Activated CD4-positive, alpha-beta T cell treated with anti-CD3 and anti-CD28 coated beads for 48 hours (primary cell): ENCODE measurements at places on chromosomes 6 and 20.

- no peak for DNase-seq
Measured at GRCh38 chr20:9129756-9130155, 60.9 kb downstream of the PLCB4 start.

DNA sequence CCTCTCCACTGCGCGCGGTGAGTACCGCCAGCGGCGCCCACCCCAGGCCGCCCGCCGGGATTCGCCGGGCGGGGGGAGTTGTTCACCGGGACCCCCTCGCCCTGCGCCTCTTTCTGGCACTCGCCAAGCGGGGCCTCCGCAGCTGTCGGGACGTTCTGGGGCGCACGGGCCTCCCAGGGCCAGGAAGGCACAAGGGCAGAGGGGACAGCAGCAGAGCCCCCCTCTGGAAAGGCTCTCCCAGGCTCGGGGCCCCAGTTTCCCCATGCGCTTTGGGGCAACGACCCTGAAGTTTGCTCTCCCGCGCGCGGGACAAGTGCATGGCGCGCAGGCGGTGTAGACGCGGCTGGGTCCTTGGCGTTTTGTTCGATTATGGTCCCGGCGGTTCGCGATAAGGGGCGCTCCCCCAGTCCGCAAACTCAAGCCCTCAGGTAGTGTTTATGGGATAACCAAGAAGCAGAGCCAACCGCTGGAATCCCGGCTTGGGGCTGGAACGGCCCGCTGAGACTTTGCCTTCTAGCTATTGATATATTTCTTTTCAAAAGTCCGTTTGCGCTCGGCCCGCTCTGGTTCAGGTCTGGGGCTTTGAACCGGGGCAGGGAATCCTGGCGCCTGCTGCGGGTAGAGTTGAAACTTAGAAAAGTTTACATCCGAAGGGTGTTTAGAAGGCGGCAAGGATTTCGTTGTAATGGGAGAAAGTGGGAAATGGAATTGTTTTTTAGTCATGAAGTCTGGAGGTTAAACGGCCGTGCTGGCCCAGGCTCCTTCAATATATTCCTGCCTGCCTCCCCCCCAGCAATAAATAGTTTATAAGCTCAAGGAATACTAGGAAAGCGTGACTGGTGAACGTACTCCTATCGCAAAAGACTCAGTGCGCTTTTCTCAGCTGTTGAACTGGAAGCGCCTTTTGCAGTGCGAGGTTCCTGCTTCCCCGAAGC, 595 bp downstream of the EYA2 start:
- DNase-seq = no peak

DNA sequence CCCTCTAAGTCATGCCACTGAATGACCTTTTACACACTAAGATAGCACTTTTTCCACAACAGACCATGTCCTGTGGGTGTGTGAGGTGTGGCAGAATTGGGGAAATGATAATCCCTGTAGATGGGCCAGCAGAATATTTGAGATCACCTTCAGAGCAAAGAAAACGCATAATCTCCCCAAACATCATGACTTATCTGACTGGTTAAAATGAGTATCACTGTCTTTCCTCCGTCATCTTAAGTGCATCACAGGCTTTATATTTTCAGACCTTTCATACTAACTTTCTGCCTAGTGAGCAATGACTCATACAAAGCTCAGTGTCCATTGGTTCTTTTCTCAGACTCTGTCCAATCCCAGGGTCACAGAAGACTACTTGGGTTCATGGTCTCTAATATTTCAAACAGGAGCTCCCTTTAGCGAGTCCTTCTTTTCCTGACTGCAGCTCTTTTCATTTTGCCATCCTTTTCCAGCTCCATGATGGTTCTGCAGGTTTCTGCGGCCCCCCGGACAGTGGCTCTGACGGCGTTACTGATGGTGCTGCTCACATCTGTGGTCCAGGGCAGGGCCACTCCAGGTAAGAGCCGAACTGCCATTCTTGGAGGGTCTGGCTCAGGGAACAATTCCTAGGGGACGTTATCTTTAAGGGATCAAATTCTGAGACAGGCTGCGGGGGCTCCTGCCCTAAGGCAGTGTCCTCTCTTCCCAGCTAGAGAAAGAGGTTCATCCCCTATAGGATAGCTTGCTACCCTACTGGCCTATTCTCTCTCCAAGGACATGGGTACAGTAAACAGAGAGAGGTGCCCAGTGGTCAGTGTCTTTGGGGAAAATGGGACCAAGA, at the start of gene HLA-DPB1:
TSS of gene HLA-DPB1 (plus strand) at position 423 of the 838 bp plus-strand sequence. CDS start at position 475, 52 bp downstream.
- DNase-seq = no peak

DNA sequence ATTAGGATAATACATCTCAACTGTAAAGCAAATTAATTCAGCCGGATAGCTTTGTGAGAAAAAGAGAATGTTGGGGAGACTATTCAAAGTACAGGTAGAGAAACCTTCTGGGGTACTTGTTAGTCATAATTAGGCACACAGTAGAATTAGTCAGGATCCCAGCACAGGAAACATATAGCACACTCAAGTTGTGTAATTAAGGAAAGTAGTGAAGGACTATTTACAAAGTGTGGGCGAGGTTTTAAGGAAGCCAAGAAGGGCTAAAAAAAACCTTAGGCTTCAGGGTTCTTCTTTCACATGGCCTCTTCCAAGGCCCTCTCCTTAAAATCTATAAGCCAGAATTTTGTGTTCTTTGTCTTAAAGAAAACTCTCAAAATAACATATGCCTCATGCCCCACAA, 126.7 kb downstream of the RTN4IP1 start:
- DNase-seq = no peak

DNA sequence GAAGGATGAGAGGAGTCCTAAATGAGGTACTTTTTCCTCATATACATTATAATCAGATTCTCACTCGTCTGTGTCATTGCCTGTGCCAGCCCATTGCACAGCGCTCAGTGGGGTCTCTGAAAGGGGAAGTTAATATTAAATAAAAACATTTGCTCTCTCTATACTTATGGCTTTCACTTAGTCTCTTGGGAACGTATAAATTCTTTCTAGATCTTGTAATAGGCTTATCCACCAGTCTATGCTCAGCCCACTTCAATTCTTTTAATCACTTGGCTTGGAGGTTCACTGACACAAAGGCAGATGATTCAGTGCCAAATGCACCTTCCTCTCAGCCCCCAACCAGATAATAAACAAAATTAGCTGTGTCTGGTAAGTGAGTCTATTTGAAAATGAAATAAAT, 164.3 kb upstream of the OGFRL1 start:
- no peak for DNase-seq

DNA sequence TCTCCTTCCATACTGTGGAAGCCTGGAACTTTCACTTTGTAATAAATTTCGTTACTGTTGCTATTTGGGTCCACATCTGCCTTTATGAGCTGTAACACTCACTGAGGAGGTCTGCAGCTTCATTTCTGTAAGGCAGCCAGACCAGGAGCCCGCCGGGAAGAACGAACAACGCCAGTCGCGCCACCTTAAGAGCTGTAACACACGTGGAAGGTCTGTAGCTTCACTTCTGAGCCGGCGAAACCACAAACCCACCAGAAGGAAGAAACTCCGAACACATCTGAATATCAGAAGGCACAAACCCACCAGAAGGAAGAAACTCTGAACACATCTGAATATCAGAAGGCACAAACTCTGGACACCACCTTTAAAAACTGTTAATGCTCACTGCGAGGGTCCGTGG, 589.9 kb upstream of the SLC35B3 start:
- no peak for DNase-seq

- no peak for DNase-seq
Measured at GRCh38 chr6:75155631-75156030, 50.2 kb downstream of the COL12A1 start.

DNA sequence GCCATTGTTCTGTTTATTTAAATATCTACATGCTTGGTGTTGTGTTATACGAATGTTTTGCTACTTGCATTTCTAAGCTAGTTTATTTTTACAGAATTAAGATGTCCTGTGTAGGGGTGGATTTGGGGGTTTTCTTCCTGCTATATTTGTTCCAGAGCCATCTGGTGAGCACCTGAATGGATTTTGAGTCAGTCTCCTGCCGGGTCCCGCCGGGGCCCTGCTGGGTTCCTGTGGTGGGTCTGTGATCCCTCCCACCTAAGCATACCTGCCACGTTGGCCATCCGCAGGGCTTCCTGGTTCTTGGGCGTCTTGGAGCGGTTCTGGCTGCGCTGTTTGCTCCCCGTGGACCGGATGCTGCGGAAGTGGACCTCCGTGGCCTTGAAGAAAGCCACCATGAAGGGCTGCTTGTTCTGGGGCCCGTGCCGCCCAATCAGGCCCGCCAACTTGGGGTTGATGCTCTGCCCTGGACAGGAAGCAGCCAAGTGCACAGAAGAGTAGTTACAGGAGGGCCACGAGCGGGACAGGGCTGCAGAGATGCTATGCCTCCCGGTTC, 82.9 kb downstream of the BMP7 start:
- DNase-seq = no peak

GRCh38 chr20:61487346-61487996, 235.4 kb downstream of the CDH4 start:
- DNase-seq = no peak

GRCh38 chr20:32159766-32160221, 47.7 kb downstream of the PLAGL2 start:
- DNase-seq = no peak

- no peak for DNase-seq
Measured at GRCh38 chr20:33067806-33068205, 11.6 kb upstream of the BPIFB4 start.

- peak; percentile 70 for DNase-seq
Measured at GRCh38 chr6:16319813-16320532, 81.6 kb downstream of the GMPR start.

DNA sequence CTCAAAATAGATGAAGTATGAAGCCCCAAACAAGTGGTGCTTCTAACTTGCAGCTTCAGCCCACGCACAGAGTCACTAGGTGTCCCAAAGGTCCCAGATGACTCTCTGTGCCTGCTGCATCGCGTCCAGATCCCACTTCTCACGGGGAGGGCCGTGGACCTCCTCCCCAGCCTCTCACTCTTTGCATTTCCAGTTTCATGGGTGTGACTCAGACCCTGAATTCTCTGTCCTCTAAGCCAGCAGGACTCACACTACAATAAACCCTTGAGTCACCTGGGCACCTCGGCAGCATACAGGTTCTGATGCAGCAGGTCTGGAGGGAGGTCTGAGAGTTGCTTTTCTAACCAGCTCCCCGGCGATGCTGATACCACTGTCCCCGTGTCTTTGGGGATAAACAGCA, 114.0 kb upstream of the RIN2 start:
- no peak for DNase-seq

- no peak for DNase-seq
Measured at GRCh38 chr20:50541606-50542041, 31.4 kb downstream of the PTPN1 start.

GRCh38 chr6:32989368-32989767, 20.0 kb downstream of the HLA-DOA start:
- no peak for DNase-seq

- DNase-seq = no peak
Measured at GRCh38 chr20:33826270-33826897, 15.2 kb downstream of the CHMP4B start.

DNA sequence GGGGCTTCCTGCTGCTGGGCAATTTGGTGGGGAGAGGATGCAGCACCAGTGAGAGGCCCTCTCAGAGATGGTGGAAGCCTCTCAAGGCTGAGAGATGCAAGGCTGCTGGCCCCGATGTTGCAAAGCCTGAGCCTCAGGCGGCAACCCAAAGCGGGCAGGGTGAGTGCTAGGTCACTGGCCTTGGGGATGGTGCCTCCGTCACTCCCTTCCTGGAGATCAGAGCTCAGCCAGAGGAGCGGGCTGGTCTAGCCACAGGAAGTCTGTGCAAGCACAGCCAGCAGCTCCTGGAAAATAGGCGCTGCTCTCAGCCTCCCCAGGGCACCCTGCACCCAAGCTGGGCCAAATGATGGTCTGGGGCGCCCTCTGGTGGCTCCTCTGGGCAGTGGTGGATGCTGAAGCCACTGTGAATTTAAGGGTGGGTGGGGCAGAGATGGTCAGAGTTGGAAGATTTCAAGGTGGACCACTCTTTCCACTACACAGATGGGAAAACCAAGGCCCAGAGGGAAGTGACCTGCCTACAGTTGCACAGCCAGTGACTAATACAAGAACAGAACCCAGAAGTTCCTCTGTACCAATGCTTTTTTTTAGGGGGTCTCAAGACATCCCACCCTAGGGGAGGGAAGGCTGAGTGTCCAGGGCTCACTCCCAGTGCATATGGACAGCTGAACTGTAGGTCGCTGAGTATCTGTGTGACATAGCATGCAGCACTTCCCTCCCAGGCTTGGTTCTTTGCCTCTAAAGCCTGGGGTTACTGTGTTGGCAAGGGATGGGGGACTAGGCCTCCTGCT, 20.8 kb downstream of the C20orf203 start:
- DNase-seq = peak; percentile 92

DNA sequence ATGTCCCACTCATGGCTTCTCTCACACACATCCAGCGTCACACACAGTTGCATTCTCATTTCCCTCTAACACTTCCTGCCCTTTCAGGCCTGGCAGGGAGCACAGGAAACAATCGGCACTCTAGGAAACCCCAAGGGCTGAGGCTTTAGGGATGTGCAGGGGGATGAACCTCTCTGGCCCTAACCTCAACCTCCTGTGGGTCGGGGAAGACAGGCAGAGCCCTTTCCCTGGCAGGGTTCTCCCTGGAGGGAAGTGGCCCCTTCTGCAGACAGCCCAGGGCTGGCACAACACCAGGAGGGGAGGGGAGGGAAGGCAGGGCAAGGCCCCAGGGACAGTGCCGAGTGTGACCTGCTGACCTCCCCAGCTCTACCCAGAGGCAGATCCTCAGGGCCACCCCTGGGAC, 2.7 kb downstream of the TEAD3 start:
- no peak for DNase-seq

GRCh38 chr6:27133281-27134227, 113.9 kb upstream of the PRSS16 start:
- peak; percentile 91 for DNase-seq

- DNase-seq = no peak
Measured at GRCh38 chr20:31770243-31770642, 31.2 kb downstream of the TPX2 start.

GRCh38 chr20:21230686-21231085, 72.4 kb upstream of the XRN2 start:
- no peak for DNase-seq

- DNase-seq = no peak
Measured at GRCh38 chr6:119226089-119226488, 123.5 kb downstream of the MAN1A1 start.

DNA sequence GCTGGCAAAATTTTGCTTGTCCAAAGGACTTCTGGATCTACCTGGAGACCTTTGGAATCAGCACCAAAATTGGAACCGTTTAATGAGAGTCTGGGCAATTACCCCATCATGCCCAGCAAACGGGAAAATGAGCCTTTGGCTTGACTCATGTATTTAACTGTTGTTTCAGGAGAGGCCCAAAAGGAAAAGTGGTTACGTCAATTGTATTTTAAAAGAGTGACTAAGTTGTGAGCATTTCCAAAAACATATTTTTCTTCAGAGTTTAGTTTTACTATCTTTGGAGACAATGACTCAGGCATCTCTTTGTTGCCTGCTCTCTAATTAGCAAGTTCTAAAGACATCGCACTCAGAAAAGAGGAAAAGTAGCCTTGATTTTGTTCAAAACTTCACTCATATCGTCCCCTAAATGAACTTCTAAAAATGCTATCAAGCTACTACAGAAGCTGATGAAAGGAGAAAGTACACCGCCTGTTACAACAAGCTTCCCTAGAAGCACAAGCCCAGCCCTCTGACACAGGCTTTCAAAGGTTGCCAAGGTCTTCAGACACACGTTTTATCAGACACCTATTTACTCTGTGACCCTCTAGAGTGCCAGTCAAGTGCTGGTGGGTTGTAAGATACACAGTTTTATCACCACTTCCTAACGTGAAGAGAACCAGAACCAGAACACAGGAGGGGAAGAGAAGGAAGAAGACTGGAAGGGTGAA, 146.2 kb downstream of the TBX18 start:
- no peak for DNase-seq

GRCh38 chr20:52747845-52748284, 224.3 kb upstream of the TSHZ2 start:
- DNase-seq = no peak
